ENCODE measurements at places on chromosomes 16 and 17. TPM values are rescaled to one million over a fixed set of nuclear protein-coding genes. Genes with fewer than 3 reads are reported as not detected.

DNA sequence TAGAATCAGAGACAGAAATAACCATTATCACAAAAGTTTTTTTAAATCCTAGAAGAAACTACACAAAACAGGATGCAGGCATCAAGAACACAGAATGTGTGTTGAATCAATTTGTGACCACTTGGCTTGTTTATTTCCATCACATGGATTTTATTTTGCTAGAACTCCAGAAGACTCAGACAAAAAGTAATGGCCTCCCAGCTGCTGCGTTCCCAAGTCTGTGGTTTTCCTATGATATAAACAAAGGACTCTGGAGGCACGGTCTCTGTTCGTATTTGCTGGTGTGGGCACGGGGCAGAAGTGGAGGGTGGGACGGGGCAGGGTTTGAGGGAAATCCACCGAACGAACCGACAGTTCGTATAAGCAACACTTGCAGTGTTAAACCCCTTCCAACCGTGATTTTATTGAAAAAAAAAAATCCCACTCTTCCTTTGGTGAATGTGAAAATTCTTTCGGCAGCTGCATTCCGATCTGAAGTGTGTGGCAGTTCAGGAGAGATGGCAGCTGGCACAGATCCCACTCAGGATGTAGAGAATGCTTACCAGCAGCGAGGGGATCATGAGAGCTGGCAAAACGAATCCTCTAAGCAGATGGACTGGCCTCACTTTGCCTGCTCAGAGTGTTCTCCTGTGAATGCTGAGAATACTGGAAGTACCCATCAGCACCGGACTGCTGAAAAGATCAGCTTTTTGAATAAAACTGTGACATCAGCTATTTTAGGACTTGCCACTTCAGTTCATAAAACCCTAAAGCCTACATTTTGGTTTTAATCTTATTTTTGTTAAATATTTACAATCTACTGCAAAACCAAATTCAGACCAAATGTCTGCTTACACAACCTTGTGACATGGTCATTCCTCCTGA, 165.2 kb downstream of the VPS53 start:
- no peaks in the 10 kb centered on the region for H3K27me3 ChIP-seq
- H3K36me3 ChIP-seq = peaks cover 2% of the 10 kb centered on the region
- no peak overlapping the region for H3K4me3 ChIP-seq
- no peaks in the 10 kb centered on the region for H3K4me1 ChIP-seq

DNA sequence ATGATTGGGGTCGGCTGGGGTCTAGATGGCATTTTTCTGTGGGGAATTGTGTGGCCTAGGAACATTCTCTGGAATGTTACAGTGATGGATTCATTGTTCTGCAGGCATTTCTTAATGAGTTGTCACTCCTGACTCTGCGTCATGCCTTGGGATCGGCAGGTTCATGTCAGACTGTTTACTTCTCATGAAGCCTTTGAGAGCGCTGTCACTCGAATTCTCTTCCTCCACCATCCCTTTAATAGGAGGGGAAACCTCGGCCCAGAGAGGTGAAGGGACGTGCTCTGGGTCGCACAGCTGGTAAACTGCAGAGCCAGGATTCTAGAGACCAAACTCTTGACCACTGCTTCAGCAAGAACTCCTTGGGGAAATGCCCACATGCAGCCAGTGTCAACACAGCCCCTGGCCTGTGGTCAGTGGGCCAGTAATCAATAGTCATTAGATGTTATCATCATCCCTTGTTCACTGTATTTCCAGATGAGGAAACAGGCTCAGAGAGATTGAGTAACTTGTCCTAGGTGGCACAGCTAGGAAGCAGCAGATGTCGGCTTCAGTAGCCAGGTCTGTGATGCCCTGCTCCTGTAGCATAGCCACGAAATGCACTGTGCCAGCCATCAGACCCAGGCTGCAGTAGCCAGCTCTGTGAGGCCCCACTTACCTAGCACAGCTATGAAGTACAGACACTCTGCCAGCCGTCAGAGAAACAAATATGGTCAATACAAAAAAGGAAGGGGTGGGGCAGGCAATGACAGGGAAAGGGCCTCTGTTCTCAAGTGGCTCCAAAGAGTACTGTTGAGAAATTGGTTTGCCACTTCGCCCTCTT, 259.0 kb downstream of the CPPED1 start:
- DNase-seq = no peak
- H3K27ac ChIP-seq = no peak overlapping the region
- H3K4me1 ChIP-seq = no peaks in the 10 kb centered on the region
- H3K4me3 ChIP-seq = no peak overlapping the region
- no peaks in the 10 kb centered on the region for H3K36me3 ChIP-seq
- no peaks in the 10 kb centered on the region for H3K27me3 ChIP-seq

- H3K4me3 ChIP-seq = peak overlapping the region; percentile 64
- peak overlapping the region; percentile 46 for H3K27ac ChIP-seq
- DNase-seq = peak; percentile 57
- no peaks in the 10 kb centered on the region for H3K27me3 ChIP-seq
Measured at GRCh38 chr17:76121932-76122430, 18.4 kb upstream of the EXOC7 start.

DNA sequence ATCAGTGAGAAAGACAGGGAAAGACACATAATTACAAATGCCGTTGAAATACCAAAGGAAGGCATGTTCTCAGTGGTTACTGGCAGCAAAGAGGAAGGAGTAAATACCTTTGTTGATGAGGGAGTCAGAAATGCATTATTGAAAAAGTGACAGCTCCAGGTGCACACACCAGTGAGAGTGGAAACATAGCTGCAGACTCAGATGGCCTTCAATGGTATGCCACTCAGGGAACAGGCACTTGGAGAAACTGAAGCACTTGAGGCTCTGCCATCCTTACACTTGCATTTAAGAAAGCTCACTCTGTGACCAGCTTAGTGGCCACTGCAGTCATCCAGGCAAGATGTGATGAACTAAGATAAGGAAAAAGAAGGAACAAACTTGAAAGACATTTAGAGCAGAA, 29.9 kb downstream of the NOG start:
- no peak overlapping the region for H3K4me3 ChIP-seq
- no peak overlapping the region for H3K27ac ChIP-seq
- H3K36me3 ChIP-seq = no peaks in the 10 kb centered on the region
- DNase-seq = no peak
- no peaks in the 10 kb centered on the region for H3K27me3 ChIP-seq

DNA sequence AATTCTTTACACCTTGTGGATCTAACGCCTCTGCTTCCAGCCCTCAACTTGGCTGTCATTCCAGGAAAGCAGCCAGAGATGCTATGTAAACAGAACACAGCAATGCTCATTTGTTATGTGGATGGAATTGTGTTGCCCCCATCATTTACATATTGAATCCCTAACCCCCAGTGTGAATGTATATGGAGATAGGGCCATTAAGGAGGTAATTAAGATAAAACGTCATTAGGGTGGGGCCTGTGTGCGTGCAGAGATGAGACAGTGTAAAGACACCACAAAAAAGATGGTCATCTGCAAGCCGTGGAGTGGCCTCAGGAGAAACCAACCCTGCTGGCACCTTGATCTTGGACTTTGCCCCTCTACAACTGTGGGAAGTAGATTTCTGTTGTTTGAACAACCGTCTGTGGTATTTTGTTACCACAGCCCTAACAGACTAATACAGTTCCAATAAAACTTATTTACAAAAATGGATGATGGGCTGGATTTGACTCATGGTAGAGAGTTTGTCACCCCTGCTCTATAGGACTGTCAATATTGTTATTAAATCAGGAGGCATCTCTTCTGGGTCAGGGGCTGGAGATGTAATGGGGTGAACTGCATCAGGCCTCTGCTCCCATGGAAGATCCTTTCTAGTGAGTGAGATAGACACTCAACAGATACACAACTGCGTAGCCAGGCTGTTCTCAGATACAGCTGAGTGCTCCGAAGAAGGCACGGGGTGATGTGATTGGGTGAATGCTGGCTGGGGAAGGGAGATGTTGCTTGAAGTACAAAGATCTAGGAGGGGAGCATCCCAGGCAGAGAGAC, 339.0 kb downstream of the SNX29 start:
- H3K4me3 ChIP-seq = no peak overlapping the region
- H3K4me1 ChIP-seq = no peaks in the 10 kb centered on the region
- H3K27ac ChIP-seq = no peak overlapping the region
- no peaks in the 10 kb centered on the region for H3K27me3 ChIP-seq

- no peak overlapping the region for H3K27ac ChIP-seq
- no peak overlapping the region for H3K4me3 ChIP-seq
- no peaks in the 10 kb centered on the region for H3K36me3 ChIP-seq
- peaks cover 2% of the 10 kb centered on the region for H3K27me3 ChIP-seq
- no peaks in the 10 kb centered on the region for H3K4me1 ChIP-seq
- DNase-seq = no peak
Measured at GRCh38 chr17:33126086-33126485, 134.4 kb downstream of the SPACA3 start.

DNA sequence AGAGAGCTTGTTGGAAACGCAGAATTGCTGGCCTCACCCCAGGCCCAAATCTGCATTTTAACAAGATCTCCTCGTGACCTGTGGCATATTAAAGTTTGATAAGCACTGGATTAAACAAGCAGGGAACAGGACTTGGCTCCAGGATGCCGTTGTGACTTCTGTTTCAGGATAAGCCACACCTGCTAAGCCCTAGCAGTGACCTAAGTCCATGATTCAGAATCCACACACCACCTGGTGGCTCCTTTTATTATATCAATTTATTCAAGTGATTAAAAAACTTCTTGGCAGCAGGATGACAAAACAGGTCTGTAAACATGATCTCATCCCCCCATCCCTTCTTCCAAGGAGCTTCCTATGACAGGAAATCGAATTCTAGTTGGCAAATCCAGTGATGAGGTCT, 9.1 kb downstream of the NAGPA start:
- H3K27ac ChIP-seq = no peak overlapping the region
- H3K36me3 ChIP-seq = peaks cover 18% of the 10 kb centered on the region
- DNase-seq = no peak
- peaks cover 10% of the 10 kb centered on the region for H3K4me1 ChIP-seq
- H3K4me3 ChIP-seq = no peak overlapping the region
- H3K27me3 ChIP-seq = no peaks in the 10 kb centered on the region

Gene CACNG1
- 312 TPM for total RNA-seq

Gene KRT23
- 0.25 TPM for total RNA-seq

Data from psoas muscle (tissue), 8 donors.